ENCODE measurements at places on chromosomes 6 and 20.
A peak's percentile ranks its signal among the peaks of the same experiment; 100 is the strongest.

GRCh38 chr6:152085451-152085921 lies 278.0 kb downstream of the ESR1 start:
- DNase-seq = no peak

DNA sequence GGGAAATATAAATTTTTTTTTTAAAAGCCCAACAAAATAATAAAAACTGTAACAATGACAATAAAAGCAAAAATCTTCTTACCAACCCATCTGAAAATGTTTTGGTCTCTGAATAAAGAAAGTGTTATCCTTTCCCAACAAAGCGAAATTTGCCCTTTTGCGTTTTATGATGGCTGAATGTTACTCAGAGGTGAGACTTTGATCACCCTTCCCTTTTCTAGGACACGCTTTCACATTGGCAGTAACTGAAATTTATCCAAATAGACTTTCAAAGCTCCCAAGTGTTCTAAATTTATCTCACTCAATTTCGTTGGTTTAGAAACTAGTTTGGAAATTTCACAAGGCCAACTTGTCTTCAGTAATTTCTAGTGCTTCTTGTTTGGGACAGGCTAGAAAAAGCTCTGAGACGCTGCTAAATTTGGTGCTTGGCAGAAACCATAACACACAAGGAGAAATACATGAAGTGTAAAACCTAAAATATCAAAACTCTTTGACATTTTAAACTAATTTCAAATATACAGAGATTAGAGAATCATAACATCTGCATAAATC lies 354.5 kb upstream of the CITED2 start:
- no peak for DNase-seq

DNA sequence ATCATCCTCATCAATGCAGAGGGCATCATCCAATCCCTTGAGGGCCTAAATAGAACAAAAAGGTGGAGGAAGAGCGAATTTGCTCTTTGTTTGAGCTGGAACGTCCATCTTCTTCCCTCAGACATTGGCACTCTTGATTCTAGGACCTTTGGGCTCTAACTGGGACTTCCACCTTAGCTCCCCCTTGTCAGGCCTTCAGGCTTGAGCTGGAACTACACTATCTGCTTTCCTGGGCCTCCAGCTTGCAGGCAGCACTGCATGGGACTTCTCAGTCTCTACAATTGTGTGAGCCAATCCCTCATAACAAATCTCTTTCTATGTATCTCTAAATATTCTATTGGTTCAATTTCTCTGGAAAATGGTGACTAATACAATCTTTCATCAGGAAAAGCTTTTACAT lies 155.4 kb downstream of the MCHR2 start:
- no peak for DNase-seq

DNA sequence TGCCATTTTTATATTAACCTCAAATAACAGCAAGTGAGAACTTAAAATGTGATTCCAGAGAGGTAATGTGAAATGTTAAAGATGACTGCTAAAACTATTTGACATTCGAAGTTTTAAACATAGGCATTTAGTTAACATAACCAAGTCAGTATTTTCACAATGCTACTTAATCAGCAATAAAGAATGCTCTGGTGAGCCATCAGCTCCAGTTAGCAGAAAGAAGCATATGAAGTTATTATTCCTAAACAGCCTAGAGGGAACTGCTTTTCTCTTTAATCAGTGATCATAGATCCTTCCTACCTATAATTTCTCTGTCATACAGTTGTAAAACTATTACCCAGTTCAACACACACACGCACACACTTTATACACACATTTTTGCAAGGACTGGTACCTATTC lies 60.1 kb downstream of the MMS22L start:
- DNase-seq = no peak

- DNase-seq = no peak
Observed at GRCh38 chr20:50387996-50388332, 122.2 kb upstream of the PTPN1 start.

GRCh38 chr6:35327349-35328027 lies 14.9 kb upstream of the PPARD start:
- DNase-seq = peak; percentile 74

- DNase-seq = no peak
Observed at GRCh38 chr20:38426006-38426897, 8.9 kb downstream of the SNHG17 start.

- no peak for DNase-seq
Observed at GRCh38 chr6:43780293-43780692, 10.3 kb downstream of the VEGFA start.

GRCh38 chr20:63366390-63367365 lies 5.5 kb upstream of the CHRNA4 start:
- DNase-seq = no peak

GRCh38 chr20:45346851-45347250 lies 1.4 kb downstream of the SDC4 start:
- DNase-seq = no peak

GRCh38 chr6:55320696-55321086 lies 6.6 kb upstream of the GFRAL start:
- no peak for DNase-seq

GRCh38 chr6:37702314-37702713 lies 4.6 kb upstream of the MDGA1 start:
- DNase-seq = no peak

DNA sequence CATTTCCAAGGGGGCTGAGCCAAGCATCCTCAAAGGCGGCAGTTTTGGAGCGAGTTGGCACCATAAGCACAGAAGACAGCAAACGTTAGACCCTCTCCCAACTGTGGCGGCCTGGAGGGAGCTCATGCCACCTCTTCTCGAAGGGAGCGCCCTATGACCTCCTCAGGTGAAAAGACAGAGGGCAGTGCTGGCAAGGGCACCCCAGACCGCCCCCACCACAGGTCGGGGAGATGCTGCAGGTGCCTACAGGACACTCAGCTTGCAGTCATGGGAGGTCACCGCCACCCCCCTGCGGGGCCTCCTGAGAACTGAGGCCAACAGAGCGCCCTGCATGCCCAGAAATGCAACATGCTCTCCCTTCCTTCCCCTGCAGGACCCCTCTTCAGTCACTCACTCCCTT lies 45.1 kb upstream of the BHLHE23 start:
- no peak for DNase-seq

GRCh38 chr20:47311211-47311610 lies 45.3 kb downstream of the ZMYND8 start:
- DNase-seq = no peak
